Activated naive CD8-positive, alpha-beta T cell treated with anti-CD3 and anti-CD28 coated beads for 36 hours (primary cell): ENCODE measurements at places on chromosomes 13 and 19. TPM values are rescaled to one million over a fixed set of nuclear protein-coding genes. Genes with fewer than 3 reads are reported as not detected.

The FOXA3 gene
- 0.39 TPM for total RNA-seq

The PLPPR3 gene
- not detected for total RNA-seq

The WDR88 gene
- total RNA-seq, result not detected

GRCh38 chr13:29703421-29703820 lies 107.9 kb upstream of the SLC7A1 start:
- no peak overlapping the region for H3K4me3 ChIP-seq
- peaks cover 28% of the 10 kb centered on the region for H3K27me3 ChIP-seq
- no peaks in the 10 kb centered on the region for H3K4me1 ChIP-seq
- no peak overlapping the region for H3K27ac ChIP-seq

The OR10H1 gene
- total RNA-seq, result not detected

DNA sequence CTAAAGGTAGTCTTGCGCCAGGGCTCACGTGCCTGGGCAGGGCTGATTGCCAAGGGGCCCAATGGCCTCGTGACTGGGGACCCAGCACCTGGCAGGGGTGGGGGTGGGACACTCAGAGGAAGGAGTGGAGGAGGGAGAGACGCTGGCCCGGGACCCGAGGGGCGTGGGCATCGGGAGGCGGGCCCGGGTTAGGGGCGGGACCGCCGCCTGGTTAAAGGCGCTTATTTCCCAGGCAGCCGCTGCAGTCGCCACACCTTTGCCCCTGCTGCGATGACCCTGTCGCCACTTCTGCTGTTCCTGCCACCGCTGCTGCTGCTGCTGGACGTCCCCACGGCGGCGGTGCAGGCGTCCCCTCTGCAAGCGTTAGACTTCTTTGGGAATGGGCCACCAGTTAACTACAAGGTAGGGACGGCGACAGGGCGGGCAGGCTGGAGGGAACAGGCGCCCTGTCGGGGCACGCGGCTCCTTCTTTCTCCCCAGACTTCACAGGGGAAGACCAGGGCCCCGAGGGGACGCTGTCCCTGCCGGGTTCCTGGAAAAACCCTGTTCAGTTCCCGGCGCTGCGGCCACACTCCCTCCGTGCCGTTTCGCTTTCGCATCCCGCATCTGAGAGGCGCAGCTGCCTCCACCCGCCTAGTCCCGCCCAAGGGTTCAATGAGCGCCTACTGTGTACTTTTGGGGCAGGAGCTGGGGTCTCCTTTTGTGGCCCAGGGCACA lies at the start of gene IFI30:
IFI30 (plus strand) TSS at position 242 of the 717 bp plus-strand sequence; CDS start at position 271, 29 bp downstream.
- peaks cover 18% of the 10 kb centered on the region for H3K36me3 ChIP-seq
- H3K27ac ChIP-seq, result peak within 1 kb of the TSS; percentile 75
- peak; percentile 70 for DNase-seq
- peak within 1 kb of the TSS; percentile 83 for H3K4me3 ChIP-seq
- H3K4me1 ChIP-seq, result peaks cover 15% of the 10 kb centered on the region

The ZNF626 gene
- 11.3 TPM for total RNA-seq

The ERICH4 gene
- total RNA-seq, result not detected

- H3K27me3 ChIP-seq, result peaks cover 36% of the 10 kb centered on the region
- H3K4me3 ChIP-seq, result peak overlapping the region; percentile 47
- DNase-seq, result no peak
These were observed 6.5 kb downstream of the NKPD1 start for GRCh38 chr19:45154064-45154827.

DNA sequence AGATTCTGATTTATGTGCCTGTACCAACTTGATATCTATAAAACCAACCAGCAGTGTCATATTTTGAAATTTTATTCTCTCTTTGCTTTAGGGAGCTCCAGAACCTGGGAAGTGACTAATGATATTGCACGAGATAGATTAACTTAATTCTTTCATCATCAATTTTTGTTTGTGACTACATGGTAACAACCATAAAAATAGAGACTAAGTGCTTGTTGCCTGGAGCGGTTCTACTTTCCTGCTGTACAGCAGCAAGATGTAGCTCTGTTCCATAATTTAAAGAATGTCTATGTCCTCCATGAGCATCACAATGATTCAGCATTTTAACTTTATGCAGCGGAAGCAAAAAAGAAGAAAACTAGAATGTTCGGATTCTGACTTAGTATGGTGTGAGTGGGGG lies 275.6 kb downstream of the KLF5 start:
- H3K4me3 ChIP-seq, result no peak overlapping the region
- H3K36me3 ChIP-seq, result no peaks in the 10 kb centered on the region
- H3K27ac ChIP-seq, result peak overlapping the region; percentile 29
- no peak for DNase-seq
- H3K4me1 ChIP-seq, result peaks cover 13% of the 10 kb centered on the region

DNA sequence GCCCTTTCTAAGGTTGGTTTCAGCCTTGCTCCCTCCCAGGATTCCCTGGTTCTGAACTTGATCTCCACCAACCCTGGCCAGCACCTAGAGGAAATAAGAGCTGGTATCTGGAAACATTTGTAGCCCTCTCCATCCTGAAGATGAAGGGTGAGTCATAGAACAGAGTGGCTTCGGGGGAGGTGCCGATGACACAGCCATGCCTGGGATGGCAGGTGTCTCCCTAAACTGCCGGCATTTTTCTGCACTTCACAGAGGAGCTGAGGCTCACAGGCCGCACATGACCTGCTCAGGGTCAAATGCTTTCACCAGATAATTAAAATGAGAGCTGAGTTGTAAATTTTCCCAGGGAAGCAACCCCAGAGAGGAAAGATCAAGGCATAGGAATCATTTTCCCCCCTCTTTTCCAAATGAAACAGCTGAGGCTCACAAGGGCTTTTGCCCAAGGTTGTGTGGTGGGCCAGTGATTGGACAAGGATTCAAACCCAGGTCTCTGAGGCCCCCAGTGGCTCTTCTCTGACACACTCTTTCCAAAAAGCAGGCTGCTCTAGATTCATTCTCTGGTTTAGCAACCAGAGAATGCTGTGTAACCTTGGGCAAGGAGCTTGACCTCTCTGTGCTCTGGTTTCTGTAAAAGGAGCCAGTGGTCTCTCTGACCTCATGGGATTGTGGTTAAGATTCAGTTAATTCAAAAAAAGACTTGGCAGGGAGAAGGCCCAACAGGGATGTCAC lies 1.2 kb upstream of the SLC25A42 start:
- peak; percentile 30 for DNase-seq
- H3K4me3 ChIP-seq, result peak overlapping the region; percentile 85
- H3K27ac ChIP-seq, result peak overlapping the region; percentile 89
- peaks cover 10% of the 10 kb centered on the region for H3K36me3 ChIP-seq
- no peaks in the 10 kb centered on the region for H3K27me3 ChIP-seq

The GPR12 gene
- total RNA-seq, result not detected

The STOML3 gene
- not detected for total RNA-seq

The MBD3L3 gene
- total RNA-seq, result not detected

DNA sequence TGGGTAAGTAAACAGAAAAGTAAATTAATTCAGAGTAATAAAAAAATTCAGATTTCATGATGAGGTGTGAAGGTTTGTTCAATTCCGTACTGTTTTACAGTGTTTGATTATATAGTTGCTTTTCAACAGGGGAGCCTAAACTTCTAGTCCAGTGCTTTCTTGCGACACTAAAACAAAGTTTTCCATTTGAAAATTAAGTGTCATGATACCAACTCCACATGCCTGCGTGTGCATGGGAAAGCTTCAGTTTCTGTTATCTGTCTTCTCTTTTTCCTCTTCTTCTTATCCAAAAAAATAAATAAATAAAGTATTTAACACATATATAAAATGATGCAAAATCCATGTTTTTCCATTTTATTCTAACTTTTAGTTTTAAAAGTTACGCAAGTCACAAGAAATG lies 165.3 kb downstream of the DACH1 start:
- H3K27me3 ChIP-seq, result no peaks in the 10 kb centered on the region
- no peak overlapping the region for H3K27ac ChIP-seq
- H3K4me1 ChIP-seq, result peaks cover 2% of the 10 kb centered on the region
- DNase-seq, result no peak
- no peak overlapping the region for H3K4me3 ChIP-seq
- H3K36me3 ChIP-seq, result no peaks in the 10 kb centered on the region

DNA sequence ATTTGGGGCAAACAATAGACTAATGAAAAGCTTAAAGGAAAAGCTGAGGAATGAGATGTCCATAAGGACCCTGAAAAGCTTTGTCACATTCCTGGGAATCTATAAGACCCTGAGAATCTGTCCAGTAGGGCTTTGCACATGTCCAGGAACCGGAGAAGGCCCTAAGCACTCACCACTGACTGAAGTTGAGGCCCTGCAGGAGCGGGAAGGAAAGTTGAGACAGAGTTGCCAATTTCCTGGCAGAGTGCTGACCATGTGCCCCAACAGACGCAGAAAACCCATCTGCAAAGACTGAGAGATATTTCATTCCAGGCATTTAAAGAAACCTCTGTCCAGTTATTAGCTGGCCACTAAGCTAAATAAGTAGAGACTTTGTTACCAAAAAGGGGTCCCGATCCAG lies 890.5 kb downstream of the UQCRFS1 start:
- no peak for DNase-seq
- no peaks in the 10 kb centered on the region for H3K27me3 ChIP-seq
- H3K27ac ChIP-seq, result no peak overlapping the region
- no peak overlapping the region for H3K4me3 ChIP-seq

- peaks cover 4% of the 10 kb centered on the region for H3K36me3 ChIP-seq
- H3K4me1 ChIP-seq, result no peaks in the 10 kb centered on the region
- H3K4me3 ChIP-seq, result no peak overlapping the region
These were observed 57.5 kb downstream of the CPAMD8 start for GRCh38 chr19:16969135-16969534.

The ERCC2 gene
- total RNA-seq, result 25.5 TPM

GRCh38 chr13:114124921-114125320 lies 7.5 kb downstream of the RASA3 start:
- DNase-seq, result peak; percentile 80
- H3K27me3 ChIP-seq, result no peaks in the 10 kb centered on the region
- H3K4me1 ChIP-seq, result peaks cover 78% of the 10 kb centered on the region
- H3K27ac ChIP-seq, result peak overlapping the region; percentile 94

DNA sequence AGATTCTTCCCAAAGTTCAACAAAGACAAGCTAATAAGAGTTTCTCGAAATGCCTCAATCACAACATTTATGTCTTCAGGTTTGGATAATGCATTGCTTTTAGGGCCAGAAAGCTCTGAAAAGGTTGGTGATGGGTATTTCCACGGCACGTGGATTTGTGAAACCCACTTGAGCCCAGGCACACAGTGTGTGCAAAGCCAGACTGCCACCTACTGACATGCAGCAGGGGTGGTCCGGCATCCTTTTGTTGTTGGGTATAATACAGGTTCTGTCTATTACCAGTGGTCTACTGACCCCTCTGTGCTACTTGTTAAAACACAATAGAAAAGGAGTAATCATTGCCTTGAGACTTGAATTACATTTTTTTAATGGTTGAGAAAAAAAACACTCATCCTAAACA lies 225.6 kb downstream of the RAP2A start:
- H3K4me3 ChIP-seq, result no peak overlapping the region
- no peaks in the 10 kb centered on the region for H3K36me3 ChIP-seq
- H3K4me1 ChIP-seq, result no peaks in the 10 kb centered on the region

- H3K27ac ChIP-seq, result no peak overlapping the region
- no peaks in the 10 kb centered on the region for H3K4me1 ChIP-seq
These were observed 15.4 kb downstream of the FGF14 start for GRCh38 chr13:102386461-102386860.

The ZNF433 gene
- total RNA-seq, result 2.2 TPM

GRCh38 chr13:46171217-46171616 lies 10.8 kb downstream of the LCP1 start:
- no peak for DNase-seq
- H3K4me1 ChIP-seq, result peaks cover 96% of the 10 kb centered on the region
- H3K27ac ChIP-seq, result peak overlapping the region; percentile 87
- H3K27me3 ChIP-seq, result no peaks in the 10 kb centered on the region
- H3K4me3 ChIP-seq, result peak overlapping the region; percentile 74

The PROZ gene
- not detected for total RNA-seq

The FPR2 gene
- total RNA-seq, result not detected

GRCh38 chr13:111973605-111974340 lies 93.2 kb upstream of the SOX1 start:
- H3K36me3 ChIP-seq, result no peaks in the 10 kb centered on the region
- H3K27ac ChIP-seq, result no peak overlapping the region
- H3K27me3 ChIP-seq, result peaks cover 35% of the 10 kb centered on the region
- DNase-seq, result no peak
- H3K4me1 ChIP-seq, result no peaks in the 10 kb centered on the region

GRCh38 chr19:41935760-41936415 lies 7.6 kb upstream of the ERFL start:
- no peak overlapping the region for H3K27ac ChIP-seq
- no peak for DNase-seq
- H3K27me3 ChIP-seq, result no peaks in the 10 kb centered on the region

GRCh38 chr19:41226053-41226873 lies 7.2 kb downstream of the AXL start:
- H3K4me3 ChIP-seq, result peak overlapping the region; percentile 78
- peaks cover 20% of the 10 kb centered on the region for H3K4me1 ChIP-seq
- DNase-seq, result peak; percentile 44
- peak overlapping the region; percentile 68 for H3K27ac ChIP-seq

The ZNF415 gene
- total RNA-seq, result 1.5 TPM

The MTMR6 gene
- total RNA-seq, result 15.6 TPM

- H3K27me3 ChIP-seq, result peaks cover 15% of the 10 kb centered on the region
- DNase-seq, result no peak
- no peaks in the 10 kb centered on the region for H3K36me3 ChIP-seq
- H3K4me1 ChIP-seq, result no peaks in the 10 kb centered on the region
These were observed 101.6 kb upstream of the MYO16 start for GRCh38 chr13:108527844-108528243.

The CGB8 gene
- total RNA-seq, result not detected

The ATP4B gene
- total RNA-seq, result not detected
